ENCODE measurements at places on chromosomes 7 and 10.

GRCh38 chr10:29041616-29042015 lies 247.3 kb upstream of the LYZL1 start:
- DNase-seq, result no peak

DNA sequence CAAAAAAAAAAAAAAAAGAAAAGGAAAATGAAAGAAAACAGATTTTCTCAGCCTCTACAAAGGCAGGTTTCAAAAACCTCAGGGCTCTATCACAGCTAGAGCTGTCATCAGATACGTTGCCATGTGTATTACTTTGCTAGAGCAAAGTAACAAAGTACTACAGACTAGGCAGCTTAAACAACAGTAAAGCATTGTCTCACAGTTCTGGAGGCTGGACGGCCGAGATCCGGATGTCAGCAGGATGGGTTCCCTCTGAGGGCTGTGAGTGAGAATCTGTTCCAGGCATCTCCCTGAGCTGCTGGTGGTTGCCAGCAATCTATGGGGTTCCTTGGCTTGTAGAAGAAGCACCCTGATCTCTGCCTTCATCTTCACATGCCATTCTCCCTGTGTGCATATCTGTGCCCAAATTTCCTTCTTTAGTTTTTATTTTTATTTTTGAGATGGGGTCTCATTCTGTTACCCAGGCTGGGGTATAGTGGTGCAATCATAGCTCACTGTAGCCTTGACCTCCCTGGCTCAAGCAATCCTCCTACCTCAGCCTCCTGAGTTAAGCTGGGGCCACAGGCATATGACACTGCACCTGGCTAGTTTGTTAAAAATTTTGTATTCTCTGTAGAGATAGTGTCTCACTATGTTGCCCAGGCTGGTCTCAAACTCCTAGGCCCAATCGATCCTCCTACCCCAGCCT lies 48.9 kb upstream of the KDM7A start:
- no peak for DNase-seq

- DNase-seq, result no peak
Measured at GRCh38 chr7:123355576-123356190, 155.9 kb upstream of the SLC13A1 start.

DNA sequence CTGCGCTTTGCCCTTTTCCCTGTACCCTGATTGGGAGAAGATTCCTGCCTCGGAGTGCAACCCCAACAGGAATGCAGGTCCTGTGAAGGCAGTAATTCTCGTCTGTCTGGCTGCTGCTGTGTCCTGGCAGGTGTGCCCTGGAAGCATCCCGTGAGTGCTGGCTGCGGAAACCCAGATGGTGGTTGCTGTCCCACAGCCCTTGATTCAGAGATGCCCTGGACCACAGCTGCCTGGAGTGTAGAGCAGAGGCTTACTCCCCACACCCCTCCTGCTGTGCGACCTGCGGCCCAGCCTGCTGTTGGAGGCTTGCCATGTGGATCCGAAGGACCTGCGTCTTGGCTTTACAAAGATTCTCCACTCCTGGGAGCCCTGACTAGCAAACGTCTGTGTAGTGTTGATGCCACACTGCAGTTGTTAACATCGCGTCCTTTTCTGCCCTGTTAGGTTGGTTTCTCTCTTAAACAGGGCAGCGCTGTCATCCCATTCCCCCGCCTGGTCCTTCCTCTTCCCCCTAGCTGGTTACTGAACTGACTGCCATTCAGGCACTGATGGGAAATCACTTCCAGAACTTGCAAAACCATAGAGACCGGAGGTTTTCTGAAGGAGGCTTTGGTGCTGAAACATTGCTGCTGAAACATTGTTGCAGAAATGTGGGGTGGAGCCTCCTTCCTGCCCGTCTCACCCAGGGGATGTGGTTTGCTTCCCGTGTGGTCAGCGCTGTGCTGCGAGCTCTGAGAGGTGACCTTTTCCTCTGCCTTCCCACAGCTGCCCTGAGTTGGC lies 53.3 kb downstream of the DNAJB6 start:
- no peak for DNase-seq

DNA sequence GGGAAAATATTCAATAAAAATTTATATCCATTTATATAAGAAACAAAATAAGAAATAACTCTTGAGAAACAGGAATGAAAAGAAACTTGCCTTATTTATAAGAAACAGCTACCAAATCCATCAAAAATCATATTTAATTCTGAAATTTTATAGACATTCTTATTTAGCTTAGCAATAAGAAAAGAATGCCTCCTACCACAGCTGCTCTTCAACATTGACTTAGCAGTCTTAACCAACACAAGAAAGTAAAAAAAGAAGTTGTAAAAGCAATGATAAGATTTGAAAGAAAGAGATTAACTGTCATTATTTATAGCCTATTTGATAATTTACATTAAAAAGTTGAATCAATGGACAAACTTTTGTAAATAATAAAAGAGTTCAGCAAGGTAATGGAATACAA lies 212.8 kb downstream of the ZNF365 start:
- no peak for DNase-seq
